ENCODE measurements at places on chromosomes 16 and 17. TPM values are rescaled to one million over a fixed set of nuclear protein-coding genes. Genes with fewer than 3 reads are reported as not detected.

GRCh38 chr17:50397919-50398285, 579 bp upstream of the LRRC59 start:
- no peak for ATAC-seq

HOXB7 gene
- total RNA-seq = 4.2 TPM

DNA sequence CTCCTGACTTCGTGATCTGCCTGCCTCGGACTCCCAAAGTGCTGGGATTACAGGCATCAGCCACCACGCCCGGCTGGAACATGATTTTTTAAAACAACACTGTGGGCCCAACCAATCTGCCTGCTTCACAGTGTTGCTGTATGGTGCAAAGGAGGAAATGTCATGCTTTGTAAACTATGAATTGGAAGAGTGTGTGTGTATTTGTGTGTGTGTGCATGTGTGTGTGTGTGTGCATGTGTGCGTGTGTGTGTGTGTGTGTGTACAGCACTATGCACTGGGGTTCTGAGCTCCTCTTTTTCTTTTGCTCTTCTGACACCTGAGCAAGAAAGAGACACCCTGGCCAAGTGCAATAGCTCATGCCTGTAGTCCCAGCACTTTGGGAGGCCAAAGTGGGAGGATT, 14.5 kb upstream of the CNOT1 start:
- ATAC-seq = no peak

GRCh38 chr16:28149011-28149888, 62.5 kb downstream of the XPO6 start:
- no peak for ATAC-seq

- ATAC-seq = no peak
These were observed 7.0 kb upstream of the ZFHX3 start for GRCh38 chr16:73054813-73055482.

DNA sequence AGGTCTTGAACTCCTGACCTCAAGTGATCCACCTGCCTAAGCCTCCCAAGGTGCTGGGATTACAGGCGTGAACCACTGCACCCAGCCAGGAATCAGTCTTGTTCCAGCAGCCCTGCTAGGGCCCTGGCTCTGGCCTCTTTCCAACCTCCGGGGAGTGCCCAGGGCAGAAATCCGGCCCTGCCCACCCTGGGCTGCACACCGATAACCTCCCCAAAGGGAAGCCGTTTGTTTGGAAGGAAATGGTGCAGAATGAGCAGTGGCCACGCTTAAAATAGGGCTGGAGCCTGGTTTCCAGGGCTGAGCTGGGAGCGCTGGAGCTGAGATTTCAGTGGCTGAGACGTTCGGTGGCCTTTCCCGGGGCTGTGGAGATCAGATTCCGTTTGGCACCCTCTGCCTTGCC, 17.8 kb upstream of the EMP2 start:
- peak; percentile 49 for ATAC-seq

DNA sequence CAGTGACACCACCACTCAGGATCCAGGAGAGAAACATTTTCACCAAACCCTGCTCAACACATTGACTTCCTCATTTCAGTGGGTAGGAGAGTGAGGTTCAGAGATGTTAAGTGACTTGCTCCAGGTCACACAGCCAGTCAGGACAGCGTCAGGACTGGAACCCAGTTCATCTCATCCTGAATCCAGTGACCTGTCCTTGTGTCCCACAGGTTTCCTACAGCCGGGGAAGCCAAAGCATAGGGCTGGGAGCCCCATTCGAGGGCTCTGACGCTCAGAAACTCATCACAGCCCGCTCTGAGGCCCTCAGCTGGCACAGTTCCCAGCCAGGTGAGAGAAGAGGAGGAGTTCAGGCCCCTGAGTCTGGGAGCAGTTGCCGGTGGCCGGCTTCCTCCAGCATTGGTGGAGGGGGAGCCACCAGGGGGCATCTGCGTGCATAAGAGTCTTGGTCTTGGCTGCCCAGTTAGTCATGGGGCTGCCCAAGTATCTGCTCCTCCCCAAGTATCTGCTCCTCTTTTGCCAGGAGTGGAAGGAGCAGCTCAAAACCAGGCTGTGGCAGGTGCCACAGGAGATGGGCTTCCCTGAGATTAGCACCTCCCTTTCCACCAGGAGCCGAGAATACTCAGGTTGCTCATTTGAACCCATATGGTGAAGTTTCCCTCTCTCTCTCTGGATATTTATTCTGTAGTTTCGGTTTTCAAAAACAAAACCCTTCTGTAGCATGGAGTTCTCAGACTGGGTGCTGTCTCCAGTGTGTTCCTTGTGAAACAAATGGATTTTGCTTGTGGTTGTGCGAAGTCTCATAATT, 56.0 kb downstream of the TNFRSF13B start:
- ATAC-seq = no peak

GRCh38 chr16:30948667-30949649, at the start of gene ORAI3:
Gene ORAI3 (plus strand): TSS chr16:30949068. CDS start chr16:30949290, 222 bp downstream.
- ATAC-seq = peak; percentile 60

CFAP97D1 gene
- total RNA-seq = not detected

DNA sequence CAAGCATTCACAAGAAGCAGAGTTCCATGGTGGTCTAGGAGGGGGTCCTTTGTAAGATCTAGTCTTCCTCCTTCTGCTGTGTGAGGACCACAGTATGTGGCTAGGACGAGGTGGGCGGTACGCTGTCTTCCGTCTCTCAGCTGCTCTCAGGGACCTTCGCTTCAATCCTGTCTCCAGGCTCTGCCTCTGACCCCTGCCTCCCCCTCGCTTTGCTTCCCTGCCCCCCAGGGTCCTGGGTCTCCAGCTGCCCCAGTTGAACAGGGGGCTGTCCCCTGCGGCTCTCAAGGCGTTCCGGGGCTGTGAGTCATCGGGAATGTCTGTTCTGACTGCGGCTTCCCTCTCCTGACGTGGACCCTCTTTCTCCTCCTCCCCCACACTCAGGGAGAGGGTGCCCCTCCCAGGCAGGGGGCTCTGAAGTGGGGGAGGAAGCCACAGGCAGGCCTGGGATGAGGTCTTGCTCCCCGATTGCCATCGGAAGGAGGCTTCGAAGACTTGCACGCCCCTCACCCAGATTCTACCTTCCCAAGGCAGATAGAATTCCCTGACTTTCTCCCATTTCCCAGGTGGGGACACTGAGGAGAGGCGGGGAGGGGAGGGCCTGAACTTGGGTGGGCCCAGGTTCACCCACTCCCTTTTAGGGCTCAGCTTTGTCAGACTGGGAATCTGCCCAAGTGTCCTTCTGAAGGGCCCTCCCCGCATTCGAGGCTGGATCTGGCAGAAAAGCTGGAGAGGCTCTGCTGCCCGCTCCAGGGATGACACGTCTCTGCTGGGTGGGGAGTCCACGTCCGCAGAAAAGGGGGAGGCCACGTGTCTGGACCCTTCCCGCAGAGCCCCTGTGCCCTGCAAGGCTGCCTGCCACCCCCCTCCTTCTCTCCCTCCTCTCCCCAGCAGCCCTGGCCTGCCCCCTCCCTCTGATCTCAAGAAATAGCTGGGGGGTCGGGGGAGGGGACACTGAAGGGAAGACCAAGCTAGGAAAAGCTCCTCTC, 9.1 kb upstream of the COL1A1 start:
- ATAC-seq = peak; percentile 67

DNA sequence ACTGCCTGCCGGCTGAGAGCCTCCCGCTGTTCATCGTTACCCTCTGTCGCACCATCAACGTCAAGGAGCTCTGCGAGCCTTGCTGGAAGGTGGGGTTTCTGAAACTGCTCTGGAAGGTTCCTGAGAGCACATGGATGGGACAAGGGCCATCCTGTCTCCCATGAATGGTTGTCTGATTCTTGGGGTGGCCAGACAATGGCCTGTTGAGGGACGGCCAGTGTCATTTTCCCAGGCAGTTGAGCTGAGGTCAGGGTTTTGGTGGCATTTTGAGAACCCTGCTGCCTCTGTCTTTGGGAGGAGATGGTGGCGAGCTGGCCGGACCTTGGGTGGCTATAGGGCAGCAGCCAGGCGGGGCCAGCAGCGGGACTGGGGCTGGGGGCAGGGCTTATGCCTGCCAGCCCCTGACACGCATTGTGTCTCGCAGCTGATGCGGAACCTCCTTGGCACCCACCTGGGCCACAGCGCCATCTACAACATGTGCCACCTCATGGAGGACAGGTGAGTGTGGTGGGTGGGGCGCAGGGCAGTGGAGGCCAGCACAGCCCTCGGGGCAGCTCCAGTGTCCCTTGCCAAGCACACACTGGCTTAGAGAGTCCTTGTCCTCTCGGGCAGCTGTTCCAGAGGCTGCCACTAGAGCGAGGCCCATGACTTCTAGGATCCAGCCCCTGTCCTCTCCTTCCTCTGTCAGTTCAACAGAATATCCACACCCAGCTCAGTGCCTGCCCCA, 9.1 kb downstream of the TSC2 start:
- peak; percentile 30 for ATAC-seq

GRCh38 chr17:42554250-42555121, 1.8 kb downstream of the HSD17B1 start:
- ATAC-seq = peak; percentile 96

GPR139 gene
- not detected for total RNA-seq

PLEKHH3 gene
- total RNA-seq = 13.7 TPM

DPEP3 gene
- total RNA-seq = not detected

DNA sequence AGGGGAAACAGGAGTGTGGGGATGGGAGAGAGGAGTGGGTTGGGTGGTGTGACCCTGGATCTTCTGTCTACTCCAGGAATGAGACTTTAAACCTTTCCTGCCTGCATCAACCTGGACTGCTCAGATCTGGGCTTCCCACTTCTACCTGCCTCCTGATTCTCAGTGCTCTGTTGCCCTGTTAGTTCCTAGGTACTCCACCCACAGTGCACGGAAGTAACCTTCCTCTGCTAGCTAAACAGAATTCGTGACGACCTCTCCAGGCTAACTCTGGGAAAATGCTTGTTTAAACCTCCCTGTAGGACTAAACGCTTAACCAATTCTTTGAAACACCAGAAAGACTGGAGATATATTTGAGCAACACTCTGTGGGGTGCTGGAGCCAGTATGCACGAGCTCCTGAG, 83.4 kb upstream of the CLEC3A start:
- ATAC-seq = no peak

- ATAC-seq = peak; percentile 73
These were observed 29.1 kb upstream of the ITGA3 start for GRCh38 chr17:50026837-50027171.
